Cardiac atrium fibroblast (primary cell): ENCODE measurements at places on chromosomes 11 and 22. TPM values are rescaled to one million over a fixed set of nuclear protein-coding genes. Genes with fewer than 3 reads are reported as not detected.

The BDNF gene
- total RNA-seq, result 3.7 and 4.3 TPM in 2 replicates

The APOBEC3F gene
- 1.4 and 2.8 TPM in 2 replicates for total RNA-seq

The TEX54 gene
- total RNA-seq, result not detected in 2 replicates

The EMID1 gene
- 0.32 and 1.3 TPM in 2 replicates for total RNA-seq

The SYT7 gene
- 0.54 and 0.97 TPM in 2 replicates for total RNA-seq

The NRGN gene
- 0.16 and 0.36 TPM in 2 replicates for total RNA-seq
